ENCODE measurements at places on chromosomes 4 and X. TPM values are rescaled to one million over a fixed set of nuclear protein-coding genes. Genes with fewer than 3 reads are reported as not detected.

SUPT20HL2 gene
- total RNA-seq = not detected

SLC49A3 gene
- 0.09 TPM for total RNA-seq

N4BP2 gene
- total RNA-seq = 16.2 TPM

ZFX gene
- total RNA-seq = 37.9 TPM

TREX2 gene
- 1.1 TPM for total RNA-seq

DNA sequence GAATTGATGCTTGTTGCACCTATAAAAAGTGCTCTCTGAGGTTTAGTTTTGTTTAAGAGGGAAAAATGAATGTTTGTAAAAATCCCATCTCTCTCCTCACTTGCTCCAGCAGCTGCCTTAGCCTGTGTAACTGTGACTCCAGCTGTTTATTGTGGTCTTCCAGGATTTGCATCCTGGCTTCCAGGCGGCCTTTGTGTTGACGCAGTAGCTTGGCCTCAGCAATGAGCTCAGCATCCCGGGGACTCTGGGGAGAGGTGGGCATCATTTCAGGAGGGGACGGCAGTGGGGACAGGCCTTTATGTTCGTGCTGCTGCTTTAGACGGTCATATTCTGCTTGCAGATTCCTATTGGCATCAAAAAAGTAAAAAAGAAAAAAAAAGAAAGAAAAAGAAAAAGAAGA, 75.3 kb upstream of the FTHL17 start:
- DNase-seq = no peak

- DNase-seq = peak; percentile 89
Observed at GRCh38 chrX:119467842-119468550, at the start of gene SLC25A5. SLC25A5 (plus strand) TSS chrX:119468444; CDS start chrX:119468516, 72 bp downstream.

GRCh38 chr4:6548201-6548881, 26.6 kb upstream of the MAN2B2 start:
- peak; percentile 28 for DNase-seq

GRCh38 chr4:48944756-48945241, 38.2 kb upstream of the OCIAD2 start:
- DNase-seq = peak; percentile 80

- no peak for DNase-seq
Observed at GRCh38 chrX:338281-338835, 19.8 kb upstream of the GTPBP6 start.

DNA sequence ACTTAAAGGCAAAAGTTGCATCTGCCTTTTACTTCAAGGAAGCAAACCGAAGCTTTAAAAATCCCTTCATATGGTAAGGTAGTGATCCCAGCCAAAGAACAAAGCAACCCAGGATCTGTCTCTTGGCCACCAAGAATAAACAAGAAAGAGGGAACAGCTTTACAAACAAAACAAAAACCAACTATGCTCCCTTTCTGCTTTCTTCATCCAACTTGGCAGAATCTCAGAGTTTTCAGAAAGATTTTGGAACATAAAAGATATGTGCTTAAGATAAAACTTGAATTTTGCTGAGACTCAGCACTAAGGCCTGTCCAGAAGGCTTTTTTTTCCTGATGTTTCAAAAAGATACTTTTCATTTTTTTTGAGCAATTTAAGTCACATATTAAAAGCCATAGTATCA, 94.0 kb downstream of the COL4A6 start:
- DNase-seq = no peak

DNA sequence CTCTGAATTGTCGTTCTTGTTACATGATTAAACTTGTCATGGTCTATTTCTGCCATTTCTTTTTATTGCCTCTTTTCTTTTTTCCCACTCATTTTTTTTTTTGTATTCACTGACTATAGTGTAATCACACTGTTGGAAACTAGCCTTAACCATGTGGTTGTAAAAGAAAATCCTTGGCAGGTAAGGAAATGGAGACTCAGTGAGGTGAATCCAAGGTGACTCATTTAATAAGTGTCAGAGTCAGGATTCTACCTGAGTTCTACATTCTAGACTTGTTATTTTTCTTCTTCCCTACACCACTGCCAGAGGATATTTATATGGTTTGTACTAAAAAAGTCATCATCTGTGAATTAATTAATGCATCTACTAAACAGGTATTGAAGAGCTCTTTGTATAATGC, 152.2 kb downstream of the CBLL2 start:
- no peak for DNase-seq

DNA sequence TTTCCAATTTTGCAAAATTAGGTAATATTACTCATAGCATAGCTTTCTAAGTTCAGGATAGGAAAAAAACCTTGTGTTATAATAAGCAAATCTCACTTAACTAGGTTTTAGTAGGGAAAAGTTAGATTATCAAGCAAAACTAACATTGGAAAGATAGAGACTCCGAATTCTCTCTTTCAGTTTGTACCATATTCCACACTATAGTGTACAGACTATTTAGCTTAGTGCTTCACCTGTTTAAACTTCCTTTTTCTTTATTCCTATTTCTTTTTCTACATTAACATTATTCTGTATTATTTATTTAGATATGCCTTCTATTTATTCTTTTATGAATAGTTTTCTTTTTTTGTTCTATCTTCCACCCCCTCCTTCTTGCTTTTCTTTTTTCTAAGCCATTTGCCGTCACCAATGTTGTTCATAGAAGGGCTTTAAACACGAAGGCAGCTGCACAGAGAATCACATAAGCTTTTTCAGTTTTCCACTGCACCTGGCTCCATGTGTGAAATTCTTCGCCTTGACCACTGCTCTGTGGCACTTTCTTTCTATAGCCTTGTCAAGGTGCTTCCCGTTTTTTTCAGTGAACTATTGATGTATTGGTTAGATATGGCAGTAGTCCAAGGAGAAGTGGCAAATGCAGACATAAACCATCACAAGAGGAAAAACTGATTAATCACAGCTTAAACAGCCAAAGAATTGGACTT, 8.5 kb downstream of the PCDH10 start:
- DNase-seq = no peak

- no peak for DNase-seq
Observed at GRCh38 chrX:142186103-142186502, 19.0 kb downstream of the MAGEC2 start.

DNA sequence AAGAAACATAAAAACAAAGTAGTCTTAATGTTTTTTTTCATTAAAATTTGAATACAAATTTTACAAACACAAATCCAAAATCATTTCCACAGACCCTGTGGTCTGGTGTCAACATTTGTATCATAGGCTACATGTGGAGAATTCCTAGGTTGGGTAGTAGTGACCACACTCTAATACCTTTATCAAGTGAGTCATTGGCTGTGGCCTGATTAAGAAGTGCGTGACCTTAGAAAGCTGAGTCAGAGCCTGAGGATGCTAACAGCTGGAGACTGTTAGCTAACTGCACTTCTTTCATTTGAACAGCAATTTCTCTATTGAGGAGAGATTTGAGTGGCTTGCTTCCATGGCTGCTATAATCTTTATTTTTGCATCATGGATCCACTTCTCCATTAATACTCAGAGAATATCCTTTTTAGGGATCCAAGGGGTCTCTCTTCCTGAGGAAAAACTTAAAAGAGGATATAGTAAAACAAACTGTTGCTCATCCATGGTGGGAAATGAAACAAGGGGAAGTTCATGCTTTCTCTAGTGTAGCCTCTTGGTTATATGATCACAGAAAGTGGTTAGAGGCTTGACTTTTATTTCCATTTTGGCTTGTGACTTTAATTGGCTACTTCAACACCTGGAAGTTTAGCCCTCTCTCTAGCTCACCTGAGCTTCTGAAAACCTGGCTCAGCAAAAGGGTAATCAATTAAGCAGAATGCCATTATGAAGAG, 335.8 kb downstream of the PABPC4L start:
- DNase-seq = no peak

DNA sequence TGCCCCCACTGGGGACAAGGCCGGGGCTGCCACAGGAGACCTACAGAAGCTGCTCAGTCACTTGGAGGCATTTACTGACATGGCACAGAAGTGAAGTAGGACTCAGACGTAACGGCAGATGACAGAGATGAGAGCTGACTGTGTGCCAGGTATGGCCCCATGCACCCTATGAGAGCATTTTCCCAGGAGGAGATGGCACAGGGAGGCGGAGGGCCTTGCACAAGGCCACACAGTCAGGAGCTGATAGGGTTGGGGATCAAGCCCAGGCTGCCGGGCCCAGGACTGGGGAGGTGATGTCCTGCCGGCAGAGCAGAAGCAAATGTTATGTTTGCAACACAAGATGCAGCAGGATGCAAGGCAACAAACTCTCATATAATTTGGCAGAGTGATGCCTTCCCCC, 34.1 kb downstream of the NAT8L start:
- DNase-seq = no peak

DNA sequence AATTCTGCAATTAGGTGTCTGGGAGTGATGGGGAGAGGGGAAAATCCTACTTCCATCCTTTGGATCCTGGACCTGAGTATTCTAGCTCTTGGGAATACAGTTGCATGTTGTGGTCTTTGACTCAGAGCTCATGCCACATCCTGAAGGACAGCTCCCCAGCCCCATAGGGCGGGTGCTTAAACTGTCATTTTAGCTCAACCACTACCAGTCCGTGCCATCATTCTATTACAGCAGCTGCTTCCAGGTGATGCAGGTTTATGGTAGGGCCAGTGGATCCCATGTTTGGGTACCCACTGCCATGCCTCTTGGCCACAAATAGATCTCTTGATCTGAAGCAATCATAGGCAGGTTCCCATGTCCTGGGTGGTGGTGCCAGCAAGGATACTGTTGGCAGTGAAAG, 34.7 kb downstream of the CCKAR start:
- no peak for DNase-seq

DNA sequence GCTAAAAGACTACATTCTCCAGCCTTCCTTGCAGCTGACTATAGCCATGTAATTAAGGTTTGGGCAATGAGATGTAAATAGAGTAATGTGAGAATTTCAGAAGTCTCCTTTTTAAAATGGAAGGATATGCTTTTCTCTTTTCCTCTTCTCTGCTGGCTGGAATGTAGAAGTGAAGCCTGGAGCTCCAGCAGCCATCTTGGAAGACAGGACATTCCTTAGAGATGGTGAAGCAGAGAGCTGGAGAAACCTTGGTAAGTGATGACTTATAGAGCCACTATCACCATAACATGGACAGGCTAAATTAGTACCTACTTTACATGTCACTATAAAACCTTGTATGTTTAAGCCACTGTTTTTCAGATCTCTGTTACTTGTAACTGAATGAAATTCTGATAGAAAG, 48.0 kb downstream of the RASL11B start:
- no peak for DNase-seq

DNA sequence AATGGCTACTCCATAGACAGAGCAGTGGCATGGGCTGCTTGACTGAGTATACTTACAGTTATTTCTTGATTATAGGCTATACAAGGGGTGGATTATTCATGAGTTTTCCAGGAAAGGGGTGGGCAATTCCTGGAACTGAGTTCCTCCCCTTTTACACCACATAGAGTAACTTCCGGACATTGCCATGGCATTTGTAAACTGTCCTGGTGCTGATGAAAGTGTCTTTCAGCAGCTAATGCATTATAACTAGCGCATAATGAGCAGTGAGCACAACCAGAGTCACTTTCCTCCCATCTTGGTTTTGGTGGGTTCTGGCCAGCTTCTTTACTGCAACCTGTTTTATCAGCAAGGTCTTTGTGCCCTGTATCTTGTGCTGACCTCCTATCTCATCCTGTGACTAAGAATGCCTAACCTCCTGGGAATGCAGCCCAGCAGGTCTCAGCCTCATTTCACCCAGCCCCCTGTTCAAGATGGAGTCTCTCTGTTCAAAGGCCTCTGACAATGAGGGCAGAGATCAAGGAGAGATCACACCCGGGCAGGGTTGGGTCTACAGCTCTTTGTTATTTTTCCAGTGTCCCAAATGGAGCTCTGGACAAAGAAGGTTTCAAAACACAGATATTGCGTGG, 468.4 kb upstream of the PRKX start:
- no peak for DNase-seq

Measured in activated CD4-positive, alpha-beta T cell treated with anti-CD3 and anti-CD28 coated beads for 36 hours (primary cell).